ENCODE measurements at places on chromosomes 7 and 10.
A peak's percentile ranks its signal among the peaks of the same experiment; 100 is the strongest.

DNA sequence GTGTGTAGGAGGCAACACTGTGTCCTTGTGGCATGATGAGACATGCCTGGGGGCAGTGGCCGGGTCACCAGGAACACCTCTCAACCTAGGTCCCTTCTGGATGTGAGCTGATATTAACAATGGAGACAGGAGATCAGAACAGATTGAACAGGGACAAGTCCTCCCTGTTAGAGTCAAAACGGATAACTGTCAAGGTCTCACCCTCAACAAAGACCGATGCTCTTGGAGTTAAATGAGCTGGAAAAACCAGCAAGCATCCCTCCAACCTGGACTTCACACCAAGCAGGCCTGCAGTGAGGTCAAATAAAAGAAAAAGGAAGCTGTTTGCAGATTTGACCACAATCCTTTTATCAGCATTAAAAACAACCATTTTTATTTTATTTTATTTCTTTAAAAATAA, 49.0 kb downstream of the SLIT1 start:
- no peak for DNase-seq

DNA sequence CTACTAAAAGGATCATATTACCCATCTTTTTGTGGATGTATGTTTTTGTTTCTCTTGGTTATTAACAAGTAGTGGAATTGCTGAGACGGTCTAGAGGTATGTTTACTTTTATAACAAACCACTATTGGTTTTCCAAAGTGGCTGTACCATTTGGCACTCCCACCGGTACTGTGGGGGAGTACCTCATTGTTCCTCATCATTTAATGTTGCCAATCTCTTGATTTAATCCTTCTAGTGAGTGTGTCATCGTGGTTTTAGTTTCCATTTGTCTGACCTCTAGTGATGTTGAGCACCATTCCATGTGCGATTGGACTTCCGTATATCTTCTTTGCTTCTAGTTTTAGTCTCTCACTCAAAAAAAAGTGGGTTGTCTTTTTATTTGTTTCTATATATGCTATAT, 50.4 kb downstream of the RBM33 start:
- DNase-seq: no peak

DNA sequence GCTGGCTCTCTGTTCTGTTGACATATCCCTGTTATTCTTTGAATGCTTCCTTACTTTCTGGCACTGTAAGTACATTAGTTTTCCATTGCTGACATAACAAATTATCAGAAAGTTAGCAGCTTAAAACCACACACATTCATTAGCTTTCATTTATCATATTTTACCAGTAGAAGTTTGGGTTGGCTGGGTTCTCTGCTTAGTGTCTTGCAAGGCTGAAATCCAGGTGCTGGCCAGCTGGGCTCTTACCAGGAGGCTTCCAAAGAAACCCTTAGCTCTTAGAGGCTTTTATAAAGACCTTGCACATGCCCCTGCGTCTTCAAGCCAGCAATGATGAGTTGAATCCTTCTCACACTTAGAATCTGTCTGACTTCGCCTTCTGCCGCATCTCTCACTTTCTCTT, 160.6 kb downstream of the MLLT10 start:
- no peak for DNase-seq

DNA sequence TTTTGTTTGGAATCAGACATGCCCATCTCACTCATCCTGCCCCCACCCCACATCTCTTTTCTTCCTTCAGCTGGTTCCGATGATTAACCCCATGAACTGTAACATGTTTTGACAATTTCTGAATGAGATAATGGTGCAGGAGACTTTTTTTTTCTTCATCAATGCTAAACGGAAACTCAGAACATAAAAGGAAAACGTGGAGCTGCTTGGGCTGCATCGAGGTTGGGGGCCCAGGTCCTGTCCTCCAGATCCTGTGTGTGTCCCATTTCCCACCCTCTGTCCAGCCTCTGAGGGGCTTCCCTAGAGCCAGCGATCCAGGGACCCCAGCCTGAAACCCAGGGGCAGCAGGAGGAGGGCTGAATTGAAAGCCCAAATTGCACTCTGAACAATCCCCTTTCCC, 263.8 kb upstream of the GRB10 start:
- DNase-seq: no peak

GRCh38 chr7:23570592-23571200, 26.5 kb upstream of the CCDC126 start:
- DNase-seq: peak; percentile 75

GRCh38 chr7:74030861-74031260, 2.9 kb downstream of the ELN start:
- no peak for DNase-seq

- DNase-seq: no peak
Observed at GRCh38 chr7:1219498-1219897, 13.2 kb upstream of the UNCX start.

DNA sequence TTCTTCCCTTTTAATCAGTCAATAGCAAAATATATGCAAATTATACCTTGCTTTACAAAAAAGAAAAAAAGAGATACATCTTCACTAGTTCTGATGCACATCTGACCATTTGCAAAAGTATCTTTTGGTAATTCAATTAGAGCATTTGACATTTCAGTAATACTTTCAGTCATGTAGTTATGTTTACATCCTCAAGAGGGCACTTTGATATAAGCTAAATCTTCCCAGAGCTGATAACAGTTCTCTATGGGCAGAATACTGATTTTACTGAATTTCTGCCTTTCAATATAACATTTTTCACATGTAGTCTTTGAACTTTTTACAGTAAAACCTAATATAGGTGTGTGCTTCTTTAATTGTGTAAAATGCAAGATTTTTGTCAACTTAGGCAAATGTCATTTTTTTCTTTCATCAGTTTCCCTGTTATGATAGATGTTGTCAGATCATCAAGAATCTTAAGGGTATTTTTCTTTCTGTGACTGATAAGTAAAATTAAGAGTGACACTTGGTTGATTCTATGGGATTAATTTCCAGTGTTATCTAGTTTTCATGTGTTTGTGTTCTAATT, 703.5 kb upstream of the SEMA3D start:
- DNase-seq: peak; percentile 78

DNA sequence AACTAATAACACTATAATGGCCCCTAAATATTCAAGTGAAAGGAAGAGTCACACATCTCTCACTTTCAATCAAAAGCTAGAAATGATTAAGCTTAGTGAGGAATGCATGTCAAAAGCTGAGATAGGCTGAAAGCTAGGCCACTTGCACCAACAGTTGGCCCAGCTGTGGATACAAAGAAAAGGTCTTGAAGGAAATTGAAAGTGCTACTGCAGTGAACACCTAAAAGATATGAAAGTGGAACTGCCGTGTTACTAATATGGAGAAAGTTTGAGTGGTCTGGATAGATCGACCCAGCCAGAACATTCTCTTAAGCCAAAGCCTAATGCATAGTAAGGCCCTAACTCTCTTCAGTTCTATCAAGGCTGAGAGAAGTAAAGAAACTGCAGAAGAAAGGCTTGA, 12.1 kb upstream of the SNX13 start:
- no peak for DNase-seq

DNA sequence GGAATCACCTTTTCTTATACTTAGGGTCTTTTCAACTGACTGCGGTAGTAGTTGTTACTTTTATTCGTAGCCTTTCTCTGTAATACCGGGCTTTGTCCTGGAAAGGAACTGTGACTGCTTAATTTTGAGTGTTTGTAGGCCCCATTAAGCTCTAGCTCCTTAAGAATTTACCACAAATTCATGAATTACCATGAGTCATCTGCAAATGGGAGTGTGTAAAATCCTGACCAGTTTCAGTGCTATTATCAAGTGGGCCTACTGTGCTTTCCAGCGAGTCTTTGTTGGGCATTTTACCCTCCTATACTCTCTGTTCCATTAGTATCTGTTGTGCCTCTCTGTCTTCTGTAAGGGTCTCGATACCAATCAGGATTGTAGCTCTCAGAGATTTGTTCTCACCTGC, 49.7 kb downstream of the ZMYND11 start:
- DNase-seq: no peak

- DNase-seq: no peak
Observed at GRCh38 chr7:123658023-123658422, 2.4 kb downstream of the LMOD2 start.

- DNase-seq: no peak
Observed at GRCh38 chr10:43190289-43190688, 52.0 kb downstream of the CSGALNACT2 start.

- DNase-seq: no peak
Observed at GRCh38 chr10:30476511-30477155, 42.6 kb downstream of the MAP3K8 start.

DNA sequence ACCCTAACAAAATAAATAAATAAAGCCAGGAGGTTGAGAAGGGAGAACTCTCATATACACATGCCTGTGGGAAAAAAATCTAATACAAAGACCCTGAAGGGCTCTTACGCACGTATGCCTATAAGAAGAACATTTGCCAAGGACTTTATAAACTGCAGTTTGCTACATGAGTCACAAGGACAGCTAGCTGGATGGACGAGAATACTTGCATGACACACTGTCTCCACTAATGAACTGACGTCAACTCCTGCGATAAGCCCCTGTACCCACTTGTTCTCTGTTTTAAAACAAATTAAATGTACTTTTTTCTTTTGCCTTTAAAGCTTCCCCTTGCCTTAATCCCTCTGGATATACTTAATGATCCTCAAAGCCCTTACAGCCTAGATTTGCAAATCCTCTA, 374.6 kb upstream of the GHITM start:
- DNase-seq: no peak

GRCh38 chr7:92834507-92835260, 1.7 kb downstream of the CDK6 start:
- peak; percentile 55 for DNase-seq

GRCh38 chr7:953547-954327, 743 bp downstream of the ADAP1 start:
- peak; percentile 85 for DNase-seq

DNA sequence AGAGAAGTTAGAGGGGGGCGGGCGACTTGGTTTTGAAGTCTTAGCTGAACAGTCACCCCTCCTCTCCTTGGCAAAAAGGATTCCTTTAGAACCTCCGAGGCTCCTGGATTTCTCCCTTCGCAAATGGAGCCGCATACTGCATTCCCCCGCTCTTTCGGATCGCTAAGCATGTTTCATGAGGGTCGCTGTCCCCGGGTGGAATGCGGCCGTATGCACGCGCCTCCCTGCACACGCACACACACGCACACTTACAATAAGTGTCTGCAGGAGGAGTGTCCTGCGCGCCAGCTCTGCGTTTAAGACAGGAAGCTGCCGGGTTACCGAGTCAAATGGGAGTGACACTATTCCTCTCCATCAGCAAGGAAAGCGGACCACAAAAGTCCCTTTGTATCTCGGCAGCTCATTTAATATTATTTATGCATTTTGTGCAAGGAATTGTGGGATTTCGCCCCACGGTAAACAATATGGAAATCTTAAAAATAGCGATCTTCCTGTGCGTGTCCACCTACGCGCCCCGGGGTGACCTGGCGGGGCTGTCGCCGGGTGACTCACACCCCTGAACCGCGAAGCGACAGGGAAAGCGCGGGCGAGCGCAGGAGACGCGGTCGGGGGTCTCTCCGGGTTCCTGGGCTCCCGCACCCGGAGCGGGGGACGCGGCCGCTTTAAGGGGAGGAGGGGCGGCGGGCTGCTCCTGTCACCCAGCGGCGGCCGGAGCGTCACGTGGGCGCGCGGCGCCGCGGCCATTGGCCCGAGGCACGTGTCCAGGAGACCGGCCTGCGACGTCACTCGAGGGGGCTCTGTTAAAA, 988 bp upstream of the EN2 start:
- DNase-seq: peak; percentile 93

DNA sequence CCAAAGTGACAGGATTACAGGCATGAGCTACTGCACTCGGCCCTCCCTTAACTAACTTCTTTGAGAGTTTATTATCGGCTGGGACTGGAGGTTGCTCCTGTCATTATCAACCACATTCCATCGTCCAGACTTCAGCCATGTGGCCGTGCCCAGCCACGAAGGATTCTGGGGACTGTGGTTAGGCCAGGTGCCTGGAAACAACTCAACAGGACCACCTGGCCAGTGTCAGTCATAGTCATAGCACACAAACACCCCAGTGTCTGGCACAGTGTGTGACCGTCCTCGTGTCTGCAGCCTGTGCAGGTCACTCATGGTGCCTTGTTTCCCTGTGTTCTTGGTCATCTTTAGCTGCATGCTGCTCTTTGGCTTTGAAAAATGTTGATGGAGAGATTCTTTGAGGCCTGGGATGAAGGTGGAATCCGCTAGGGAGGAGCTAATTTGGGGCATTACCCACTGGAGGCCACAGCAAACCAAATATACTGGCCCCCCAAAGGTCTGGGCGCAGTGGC, 12.7 kb upstream of the AMZ1 start:
- no peak for DNase-seq

DNA sequence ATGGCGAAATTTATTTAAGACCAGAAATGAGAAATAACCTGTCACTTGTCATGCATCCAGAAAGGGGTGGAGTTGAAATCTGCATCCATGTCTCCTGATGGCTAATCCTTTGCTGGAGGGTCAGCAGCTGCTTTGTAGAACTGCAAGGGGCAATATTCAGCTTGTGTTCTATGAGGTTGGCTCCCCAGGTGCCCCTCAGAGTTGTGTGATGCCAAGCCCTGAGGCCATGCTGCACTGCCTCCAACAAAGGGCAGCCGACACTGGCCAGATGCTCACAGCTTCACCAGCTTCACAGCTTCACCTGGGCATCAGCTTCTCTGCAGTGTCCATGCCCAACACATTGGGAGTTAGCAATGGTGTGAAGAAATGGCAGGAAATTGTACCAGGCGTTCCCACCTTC, 64.0 kb upstream of the TMEM72 start:
- no peak for DNase-seq

DNA sequence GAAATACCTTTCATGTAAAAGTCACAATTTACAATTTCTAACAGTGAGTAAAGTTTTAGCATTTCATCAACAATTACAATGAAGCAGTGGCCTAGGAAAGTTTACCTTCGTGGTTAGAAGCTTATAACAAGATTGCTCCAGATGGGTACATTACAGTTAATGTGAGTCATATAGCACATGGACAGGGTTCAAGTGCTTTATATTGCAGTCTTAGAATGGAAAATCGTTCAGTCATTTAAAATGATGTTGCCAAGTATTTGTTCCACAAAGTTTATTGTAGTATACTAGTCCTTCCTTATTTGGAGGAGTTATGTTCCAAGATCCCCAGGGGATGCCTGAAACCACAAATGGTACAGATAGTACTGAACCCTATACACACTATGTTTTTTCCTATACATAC, 174.6 kb upstream of the TARP start:
- no peak for DNase-seq

DNA sequence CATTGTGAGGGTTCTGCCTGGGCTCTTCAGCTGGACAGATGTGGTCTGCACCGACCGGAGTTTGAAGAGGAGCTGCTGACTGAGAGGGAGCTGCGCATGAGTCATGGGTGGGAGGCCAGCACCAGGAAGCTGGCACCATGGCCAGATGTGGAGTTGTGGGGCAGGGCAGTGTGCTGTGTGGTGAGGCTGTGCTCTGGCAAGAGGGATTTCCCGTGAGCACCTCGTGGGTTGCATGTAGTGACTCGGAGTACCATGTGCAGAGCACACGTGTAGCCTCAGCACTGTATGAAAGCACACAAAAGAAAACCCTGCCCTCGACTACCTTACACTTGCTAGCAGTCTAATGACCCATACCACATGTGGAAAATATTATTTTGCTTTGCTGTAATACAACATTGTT, 103.4 kb downstream of the WNT2 start:
- DNase-seq: no peak

Measured in SW480 (cell line).